ENCODE measurements at places on chromosomes 12 and 14. TPM values are rescaled to one million over a fixed set of nuclear protein-coding genes. Genes with fewer than 3 reads are reported as not detected.

PPP2R5E gene
- total RNA-seq = 50.3 TPM

PEBP1 gene
- total RNA-seq = 75.2 TPM

LYZ gene
- total RNA-seq = 1.0 TPM

DBX2 gene
- total RNA-seq = not detected

ALDH2 gene
- total RNA-seq = 1.7 TPM

NABP2 gene
- total RNA-seq = 16.9 TPM

- no peak overlapping the region for H3K4me3 ChIP-seq
- peaks cover 5% of the 10 kb centered on the region for H3K4me1 ChIP-seq
- no peaks in the 10 kb centered on the region for H3K27me3 ChIP-seq
- H3K36me3 ChIP-seq = peaks cover 87% of the 10 kb centered on the region
Observed at GRCh38 chr12:120101617-120102016, 14.9 kb downstream of the RAB35 start.

DNA sequence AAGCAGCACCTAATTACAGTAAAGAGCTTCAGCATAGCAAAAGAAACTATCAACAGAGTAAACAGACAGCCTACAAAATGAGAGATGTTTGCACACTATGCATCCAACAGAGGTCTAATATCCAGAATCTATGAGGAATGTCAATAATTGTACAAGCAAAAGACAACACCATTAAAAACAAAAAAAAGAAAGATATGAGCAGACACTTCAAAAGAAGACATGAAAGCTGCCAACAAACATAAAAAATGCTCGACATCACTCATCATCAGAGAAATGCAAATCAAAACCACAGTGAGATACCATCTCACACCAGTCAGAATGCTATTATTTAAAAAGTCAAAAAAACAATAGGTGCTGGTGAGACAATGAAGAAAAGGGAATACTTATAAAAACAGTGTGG, 273.1 kb downstream of the TMTC2 start:
- H3K36me3 ChIP-seq = no peaks in the 10 kb centered on the region
- H3K27me3 ChIP-seq = no peaks in the 10 kb centered on the region
- DNase-seq = peak; percentile 8
- no peak overlapping the region for H3K4me3 ChIP-seq

- no peak overlapping the region for H3K4me3 ChIP-seq
- H3K4me1 ChIP-seq = peaks cover 20% of the 10 kb centered on the region
- H3K27me3 ChIP-seq = no peaks in the 10 kb centered on the region
- H3K36me3 ChIP-seq = no peaks in the 10 kb centered on the region
- H3K27ac ChIP-seq = no peak overlapping the region
Observed at GRCh38 chr14:104864267-104865080, 594 bp upstream of the CEP170B start.

DNA sequence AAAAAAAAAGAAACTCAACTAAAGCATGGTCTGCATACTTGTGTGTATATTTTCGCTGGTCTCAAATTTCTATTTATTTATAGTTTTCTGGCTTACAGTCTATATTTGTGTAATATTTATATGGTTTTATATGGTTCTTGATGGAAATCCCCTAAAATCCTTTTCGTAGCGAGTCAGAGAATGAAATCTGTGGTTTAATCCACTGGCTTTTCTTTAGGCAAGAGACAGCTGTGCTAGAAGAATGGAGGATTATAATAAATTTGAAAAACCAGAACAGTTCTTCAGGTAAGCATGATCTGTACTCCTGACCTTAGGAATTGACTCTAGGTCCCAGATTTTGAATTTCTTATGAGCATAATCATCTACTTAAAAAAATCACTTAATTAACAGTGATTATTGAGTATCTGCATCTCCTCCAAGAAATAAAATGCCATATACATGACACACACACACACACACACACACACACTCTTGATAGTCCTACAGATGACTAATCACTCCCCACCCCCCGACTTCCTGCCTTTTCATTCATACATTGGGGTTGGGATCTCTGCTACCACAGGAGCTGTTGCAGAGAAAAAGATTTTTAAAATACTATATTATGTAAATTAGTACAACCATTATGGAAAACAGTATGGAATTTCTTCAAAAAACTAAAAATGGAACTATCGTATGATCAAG, 113.4 kb downstream of the CRADD start:
- DNase-seq = peak; percentile 68
- no peaks in the 10 kb centered on the region for H3K36me3 ChIP-seq
- H3K27me3 ChIP-seq = no peaks in the 10 kb centered on the region
- H3K4me1 ChIP-seq = peaks cover 12% of the 10 kb centered on the region

GRCh38 chr14:95068521-95068920, 88.8 kb downstream of the DICER1 start:
- no peaks in the 10 kb centered on the region for H3K36me3 ChIP-seq
- H3K27me3 ChIP-seq = no peaks in the 10 kb centered on the region
- DNase-seq = no peak
- no peak overlapping the region for H3K4me3 ChIP-seq
- no peak overlapping the region for H3K27ac ChIP-seq

DNA sequence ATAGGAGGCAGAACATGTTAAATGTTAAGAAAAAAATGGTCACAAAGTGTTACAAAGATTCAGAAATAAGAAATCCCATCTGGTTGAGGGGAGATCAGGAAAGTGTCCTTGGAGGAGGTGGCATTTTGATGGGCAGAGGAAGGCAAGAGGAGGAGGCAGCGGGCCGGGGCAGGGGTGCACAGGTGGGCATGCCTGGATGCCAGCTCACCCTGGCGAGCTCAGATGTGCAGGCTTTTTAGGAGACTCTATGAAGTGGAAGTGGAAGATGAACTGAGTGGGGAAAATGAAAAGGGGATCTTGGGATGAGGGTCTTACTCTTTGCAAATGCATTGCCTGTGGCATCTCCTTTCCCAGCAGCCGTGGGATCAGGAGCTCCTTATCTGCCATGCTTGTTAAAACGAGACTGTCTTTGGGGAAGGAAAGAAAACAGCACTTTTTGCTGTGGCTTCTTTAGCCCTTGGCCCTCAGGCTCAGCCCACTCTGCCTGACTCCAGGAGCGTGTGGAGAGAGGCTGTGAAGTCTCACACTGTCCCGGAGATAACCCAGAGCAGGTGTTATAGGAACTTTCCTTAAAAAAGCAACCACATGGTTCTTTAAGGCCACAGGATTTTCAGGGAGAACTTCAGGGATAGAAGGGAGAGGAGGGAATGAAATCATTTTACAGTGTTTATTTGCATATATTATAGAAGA, 62.6 kb downstream of the ELK3 start:
- no peaks in the 10 kb centered on the region for H3K4me1 ChIP-seq
- no peaks in the 10 kb centered on the region for H3K27me3 ChIP-seq
- DNase-seq = no peak
- H3K36me3 ChIP-seq = peaks cover 48% of the 10 kb centered on the region
- peak overlapping the region; percentile 41 for H3K27ac ChIP-seq

DNA sequence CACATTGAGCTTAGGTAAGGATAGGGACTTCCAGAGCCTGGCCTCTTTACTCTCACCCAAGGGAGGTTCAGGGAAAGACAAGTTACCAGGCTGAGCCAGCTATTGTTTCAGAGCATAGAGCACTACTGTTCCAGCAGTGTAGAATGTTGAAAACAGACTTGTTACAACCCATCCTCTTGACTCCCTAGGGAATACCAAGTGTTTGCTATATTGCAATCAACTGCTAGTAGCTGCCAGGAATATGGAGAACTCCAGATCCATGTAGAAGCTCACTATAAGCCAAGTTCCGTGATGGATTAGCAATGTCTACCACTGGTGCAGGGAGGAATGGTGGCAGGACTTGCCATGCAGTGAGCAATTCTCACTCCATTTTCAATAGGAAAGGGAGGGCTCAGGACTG, 199.8 kb upstream of the RBM19 start:
- no peak overlapping the region for H3K4me3 ChIP-seq
- H3K27me3 ChIP-seq = peaks cover 3% of the 10 kb centered on the region
- DNase-seq = no peak
- H3K4me1 ChIP-seq = no peaks in the 10 kb centered on the region
- H3K27ac ChIP-seq = no peak overlapping the region
- H3K36me3 ChIP-seq = no peaks in the 10 kb centered on the region

- H3K27me3 ChIP-seq = peaks cover 2% of the 10 kb centered on the region
- DNase-seq = no peak
- no peak overlapping the region for H3K4me3 ChIP-seq
Observed at GRCh38 chr12:45685680-45686079, 43.8 kb upstream of the ARID2 start.

DNA sequence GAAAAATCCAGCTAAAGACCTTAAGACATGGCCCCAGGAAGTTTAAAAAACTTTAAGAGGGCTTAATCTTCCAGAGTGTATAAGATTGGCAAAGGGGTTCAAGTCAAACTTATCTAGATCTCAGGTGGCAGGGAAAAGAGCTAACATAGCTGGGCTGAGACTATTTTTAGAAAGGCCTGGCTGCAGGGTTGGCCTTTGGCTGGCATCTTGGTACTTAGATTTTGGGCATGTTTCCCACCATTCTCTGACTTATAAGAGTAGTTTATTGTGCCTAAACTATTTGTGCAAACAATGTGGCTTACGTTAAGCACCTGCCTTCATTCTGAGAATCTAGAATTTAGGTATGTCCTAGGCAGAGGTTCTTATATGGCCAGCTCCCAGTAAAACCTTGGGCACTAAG, 214.0 kb upstream of the MIS18BP1 start:
- DNase-seq = no peak
- H3K36me3 ChIP-seq = no peaks in the 10 kb centered on the region
- H3K27me3 ChIP-seq = no peaks in the 10 kb centered on the region
- no peak overlapping the region for H3K27ac ChIP-seq
- H3K4me1 ChIP-seq = no peaks in the 10 kb centered on the region
- H3K4me3 ChIP-seq = no peak overlapping the region

GRCh38 chr14:33909380-33910084, 41.3 kb downstream of the EGLN3 start:
- no peak overlapping the region for H3K4me3 ChIP-seq
- H3K4me1 ChIP-seq = no peaks in the 10 kb centered on the region
- no peaks in the 10 kb centered on the region for H3K27me3 ChIP-seq
- H3K27ac ChIP-seq = no peak overlapping the region

DNA sequence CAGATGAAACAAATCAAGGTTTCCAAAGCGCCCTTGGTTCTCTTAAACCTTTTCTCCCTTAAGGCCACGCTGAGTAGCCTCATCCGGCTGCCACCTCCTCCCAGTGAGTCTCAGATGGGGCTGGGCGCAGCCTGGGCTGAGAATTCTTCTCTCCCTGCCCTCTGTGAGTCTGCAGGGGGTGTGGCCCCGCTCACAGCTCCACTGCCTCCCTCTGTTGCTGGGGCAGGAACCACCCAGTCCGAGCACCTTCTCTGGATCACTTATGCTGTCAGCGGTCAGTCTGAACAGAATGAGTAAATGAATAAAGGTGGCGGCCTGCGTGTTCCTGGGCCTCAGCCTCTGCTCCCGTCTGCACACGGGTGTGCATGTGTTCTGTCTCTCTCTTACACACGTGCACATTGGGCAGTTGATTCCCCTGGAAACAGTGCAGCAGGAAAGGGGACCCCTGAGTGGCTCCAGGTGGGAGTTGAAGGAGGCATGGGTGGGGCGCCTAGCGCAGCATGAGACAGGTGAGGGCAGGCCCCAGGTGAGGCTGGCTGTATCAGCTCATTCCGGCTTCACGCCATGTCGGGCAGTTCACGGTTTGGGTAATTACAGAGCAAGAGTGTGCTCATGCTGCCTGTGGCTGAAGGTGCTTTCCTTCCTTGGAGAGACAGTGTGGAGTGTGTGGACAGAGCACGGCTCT, 4.3 kb downstream of the PAPLN start:
- H3K27me3 ChIP-seq = peaks cover 23% of the 10 kb centered on the region
- no peak overlapping the region for H3K27ac ChIP-seq
- H3K36me3 ChIP-seq = no peaks in the 10 kb centered on the region
- H3K4me3 ChIP-seq = no peak overlapping the region

- H3K27ac ChIP-seq = no peak overlapping the region
- H3K27me3 ChIP-seq = peaks cover 12% of the 10 kb centered on the region
- H3K4me3 ChIP-seq = no peak overlapping the region
- no peaks in the 10 kb centered on the region for H3K4me1 ChIP-seq
- H3K36me3 ChIP-seq = no peaks in the 10 kb centered on the region
- no peak for DNase-seq
Observed at GRCh38 chr14:96260341-96260821, 4.4 kb downstream of the BDKRB1 start.

DNA sequence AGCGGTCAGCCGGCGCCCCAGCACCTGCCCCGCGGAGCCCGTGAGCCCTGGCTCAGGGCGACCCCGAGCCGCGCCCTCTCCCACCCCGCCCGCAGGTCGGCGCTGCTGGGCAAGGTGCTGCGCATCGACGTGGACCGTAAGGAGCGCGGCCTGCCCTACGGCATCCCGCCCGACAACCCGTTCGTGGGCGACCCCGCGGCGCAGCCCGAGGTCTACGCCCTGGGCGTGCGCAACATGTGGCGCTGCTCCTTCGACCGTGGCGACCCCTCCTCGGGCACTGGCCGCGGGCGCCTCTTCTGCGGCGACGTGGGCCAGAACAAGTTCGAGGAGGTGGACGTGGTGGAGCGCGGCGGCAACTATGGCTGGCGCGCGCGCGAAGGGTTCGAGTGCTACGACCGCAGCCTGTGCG, 14.4 kb downstream of the HHIPL1 start:
- peaks cover 15% of the 10 kb centered on the region for H3K27me3 ChIP-seq
- H3K27ac ChIP-seq = no peak overlapping the region
- H3K4me1 ChIP-seq = no peaks in the 10 kb centered on the region
- no peak overlapping the region for H3K4me3 ChIP-seq
- H3K36me3 ChIP-seq = no peaks in the 10 kb centered on the region
- DNase-seq = no peak

GRCh38 chr14:59464486-59465315, 479 bp downstream of the GPR135 start:
- no peak overlapping the region for H3K4me3 ChIP-seq
- H3K36me3 ChIP-seq = no peaks in the 10 kb centered on the region
- peak; percentile 62 for DNase-seq
- H3K4me1 ChIP-seq = peaks cover 11% of the 10 kb centered on the region
- no peaks in the 10 kb centered on the region for H3K27me3 ChIP-seq
- peak overlapping the region; percentile 65 for H3K27ac ChIP-seq

GRCh38 chr12:66403746-66404145, 101.5 kb downstream of the HELB start:
- H3K36me3 ChIP-seq = no peaks in the 10 kb centered on the region
- no peak overlapping the region for H3K4me3 ChIP-seq
- H3K27me3 ChIP-seq = no peaks in the 10 kb centered on the region
- no peaks in the 10 kb centered on the region for H3K4me1 ChIP-seq

GRCh38 chr14:70920608-70921007, 13.3 kb downstream of the PCNX1 start:
- peak overlapping the region; percentile 63 for H3K4me3 ChIP-seq
- H3K36me3 ChIP-seq = no peaks in the 10 kb centered on the region
- peaks cover 90% of the 10 kb centered on the region for H3K4me1 ChIP-seq
- H3K27ac ChIP-seq = peak overlapping the region; percentile 56
- no peaks in the 10 kb centered on the region for H3K27me3 ChIP-seq

DNA sequence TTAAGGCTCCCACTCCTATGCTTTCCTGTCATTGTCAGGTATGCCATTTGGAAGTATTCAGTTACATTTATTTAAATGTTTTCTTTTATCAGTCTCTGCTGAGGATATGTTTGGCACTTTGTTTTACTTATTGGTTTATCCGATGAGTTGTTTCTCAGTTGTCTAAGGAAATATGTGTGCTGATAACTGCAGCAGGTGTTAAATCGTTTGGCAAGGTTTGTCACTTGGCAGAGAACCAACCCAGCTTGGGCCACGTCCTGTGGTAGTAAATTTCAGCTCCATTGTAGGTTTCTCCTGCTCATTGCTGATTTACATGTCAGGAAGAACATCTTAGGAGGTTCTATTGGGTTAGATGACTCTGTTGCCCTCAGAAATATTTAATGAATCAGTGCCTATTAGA, 22.0 kb upstream of the MGST1 start:
- DNase-seq = no peak
- no peak overlapping the region for H3K4me3 ChIP-seq

GRCh38 chr12:102757154-102757881, 159.7 kb downstream of the PAH start:
- no peaks in the 10 kb centered on the region for H3K4me1 ChIP-seq
- no peak for DNase-seq
- no peak overlapping the region for H3K4me3 ChIP-seq
- no peaks in the 10 kb centered on the region for H3K27me3 ChIP-seq
- H3K36me3 ChIP-seq = no peaks in the 10 kb centered on the region
